ENCODE measurements at places on chromosomes 2 and 18.

DNA sequence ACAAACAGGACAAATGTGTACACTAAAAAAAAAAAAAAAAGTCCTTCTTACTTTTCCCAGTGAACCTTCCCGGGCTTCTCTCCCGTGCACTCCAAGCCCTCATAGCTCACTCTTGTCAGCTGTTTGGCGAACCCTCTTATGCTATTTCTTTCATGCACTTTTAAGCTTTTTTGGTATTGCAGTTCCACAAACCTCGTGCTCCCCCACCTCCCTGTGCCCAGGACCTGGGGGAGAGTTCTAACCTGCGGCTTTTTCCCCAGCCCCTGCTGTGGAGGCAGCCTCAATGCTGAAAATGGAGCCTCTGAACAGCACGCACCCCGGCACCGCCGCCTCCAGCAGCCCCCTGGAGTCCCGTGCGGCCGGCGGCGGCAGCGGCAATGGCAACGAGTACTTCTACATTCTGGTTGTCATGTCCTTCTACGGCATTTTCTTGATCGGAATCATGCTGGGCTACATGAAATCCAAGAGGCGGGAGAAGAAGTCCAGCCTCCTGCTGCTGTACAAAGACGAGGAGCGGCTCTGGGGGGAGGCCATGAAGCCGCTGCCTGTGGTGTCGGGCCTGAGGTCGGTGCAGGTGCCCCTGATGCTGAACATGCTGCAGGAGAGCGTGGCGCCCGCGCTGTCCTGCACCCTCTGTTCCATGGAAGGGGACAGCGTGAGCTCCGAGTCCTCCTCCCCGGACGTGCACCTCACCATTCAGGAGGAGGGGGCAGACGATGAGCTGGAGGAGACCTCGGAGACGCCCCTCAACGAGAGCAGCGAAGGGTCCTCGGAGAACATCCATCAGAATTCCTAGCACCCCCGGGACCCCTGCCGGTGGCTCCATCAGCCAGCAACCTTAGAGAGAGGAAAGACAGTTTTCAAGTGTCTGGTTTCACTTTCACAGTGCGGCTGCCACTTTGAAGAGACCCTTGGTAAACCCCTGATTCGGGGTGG is 826 bp downstream of the KCNE4 start:
- DNase-seq: no peak

GRCh38 chr2:239978411-239978810 is 46.7 kb downstream of the NDUFA10 start:
- DNase-seq: no peak

DNA sequence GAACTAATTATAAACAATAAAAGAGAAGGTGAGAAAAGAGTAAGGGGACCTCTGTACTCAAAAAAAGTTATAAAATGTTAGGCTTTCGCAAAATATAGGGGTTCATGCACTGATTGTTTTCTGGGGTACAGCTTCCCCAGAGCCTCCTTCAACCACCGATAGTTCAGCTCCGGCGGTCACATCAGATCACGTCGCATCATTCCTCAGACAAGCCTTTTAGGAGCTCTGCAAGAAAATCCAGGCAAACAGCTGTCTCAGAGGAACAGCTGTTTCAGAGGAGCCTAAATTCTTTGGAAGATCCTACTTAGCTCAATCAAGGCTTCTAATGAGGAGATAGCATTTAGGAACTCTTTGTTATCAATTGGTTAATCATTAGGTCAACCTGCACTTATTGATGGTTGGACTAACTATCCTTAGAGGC is 78.7 kb downstream of the MYCN start:
- no peak for DNase-seq

DNA sequence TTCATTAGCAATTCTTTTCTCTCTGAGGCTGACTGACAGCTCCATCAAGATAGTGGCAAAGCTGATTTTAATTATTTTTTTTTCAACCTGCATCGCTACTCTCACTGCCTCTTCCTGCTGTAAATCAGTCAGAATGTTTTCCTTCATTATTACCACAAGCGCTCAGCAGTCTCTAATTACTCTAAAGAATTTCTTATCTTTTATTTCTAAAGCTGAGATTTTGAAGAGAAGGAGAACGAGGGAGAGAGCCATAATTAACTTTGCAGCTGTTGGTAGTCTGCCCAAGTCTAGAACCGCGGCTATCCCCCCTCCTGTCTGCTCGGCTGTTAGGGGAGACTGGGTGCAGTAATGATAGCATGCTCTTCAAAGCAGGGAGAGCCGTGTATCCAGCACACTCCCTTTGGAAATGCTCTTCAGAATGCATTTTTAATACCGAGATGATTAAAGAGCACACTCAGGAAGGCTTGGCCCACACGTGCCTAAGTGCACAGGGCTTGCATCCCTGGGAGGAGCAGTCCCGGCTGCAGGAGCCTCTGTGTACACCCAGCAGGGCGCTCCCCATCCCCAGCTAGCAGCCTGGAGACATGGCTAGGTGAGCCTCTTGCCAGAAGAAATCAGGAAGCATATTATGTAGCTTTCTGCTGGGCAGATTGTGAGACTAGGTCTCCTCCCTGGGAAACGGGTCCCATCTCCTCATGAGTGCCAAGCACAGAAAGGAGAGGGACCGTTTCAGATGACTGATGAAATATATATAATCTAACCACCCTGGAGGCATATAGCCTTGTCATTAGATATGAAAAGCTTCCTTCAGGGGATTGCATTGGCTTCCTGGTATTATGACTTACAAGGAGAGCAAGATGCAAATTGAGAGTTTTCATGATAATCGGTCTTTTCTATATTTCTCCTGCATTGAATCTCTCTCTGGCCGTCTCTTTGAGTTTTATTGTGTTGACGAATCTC is 555.2 kb downstream of the CMPK2 start:
- DNase-seq: no peak

DNA sequence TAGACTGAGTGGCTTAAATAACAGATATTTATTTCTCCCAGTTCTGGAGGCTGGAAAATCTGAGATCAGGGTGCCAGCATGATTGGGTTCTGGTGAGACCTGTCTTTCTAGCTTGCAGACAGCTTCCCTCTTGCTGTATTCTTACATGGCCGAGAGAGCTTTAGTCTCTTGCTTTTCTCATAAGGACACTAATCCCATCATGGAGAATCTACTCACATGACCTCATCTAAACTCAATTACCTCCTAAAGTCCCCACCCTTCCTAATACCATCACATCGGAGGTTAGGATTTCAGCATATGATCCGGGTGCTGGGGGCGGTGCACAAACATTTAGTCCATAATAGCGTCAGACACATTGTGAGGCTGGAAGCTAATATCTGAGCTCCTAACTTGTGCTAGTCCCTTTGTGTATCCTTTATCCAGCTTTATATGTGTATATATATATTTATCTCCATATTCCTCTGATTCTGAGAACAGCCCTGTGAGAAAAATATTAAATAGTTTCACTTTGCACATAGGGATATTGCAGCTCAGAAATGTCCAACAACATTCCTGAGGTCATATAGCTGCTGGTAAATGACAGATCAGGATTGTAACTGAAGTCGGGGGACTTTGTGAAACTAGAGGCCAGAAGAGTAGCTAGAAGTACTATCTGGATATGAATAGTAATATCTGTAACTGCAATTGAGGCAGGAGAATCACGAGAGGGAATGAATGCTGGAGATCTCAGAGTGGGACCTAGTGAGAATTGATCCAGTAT is 28.9 kb downstream of the MARCHF4 start:
- DNase-seq: no peak

- no peak for DNase-seq
Measured at GRCh38 chr2:53445383-53446070, 322.1 kb upstream of the CHAC2 start.

- no peak for DNase-seq
Measured at GRCh38 chr2:39008665-39009064, 112.2 kb downstream of the SOS1 start.

GRCh38 chr2:3523551-3524041 is 4.3 kb upstream of the ADI1 start:
- no peak for DNase-seq

- DNase-seq: no peak
Measured at GRCh38 chr2:217248312-217248935, 388.6 kb upstream of the TNP1 start.

DNA sequence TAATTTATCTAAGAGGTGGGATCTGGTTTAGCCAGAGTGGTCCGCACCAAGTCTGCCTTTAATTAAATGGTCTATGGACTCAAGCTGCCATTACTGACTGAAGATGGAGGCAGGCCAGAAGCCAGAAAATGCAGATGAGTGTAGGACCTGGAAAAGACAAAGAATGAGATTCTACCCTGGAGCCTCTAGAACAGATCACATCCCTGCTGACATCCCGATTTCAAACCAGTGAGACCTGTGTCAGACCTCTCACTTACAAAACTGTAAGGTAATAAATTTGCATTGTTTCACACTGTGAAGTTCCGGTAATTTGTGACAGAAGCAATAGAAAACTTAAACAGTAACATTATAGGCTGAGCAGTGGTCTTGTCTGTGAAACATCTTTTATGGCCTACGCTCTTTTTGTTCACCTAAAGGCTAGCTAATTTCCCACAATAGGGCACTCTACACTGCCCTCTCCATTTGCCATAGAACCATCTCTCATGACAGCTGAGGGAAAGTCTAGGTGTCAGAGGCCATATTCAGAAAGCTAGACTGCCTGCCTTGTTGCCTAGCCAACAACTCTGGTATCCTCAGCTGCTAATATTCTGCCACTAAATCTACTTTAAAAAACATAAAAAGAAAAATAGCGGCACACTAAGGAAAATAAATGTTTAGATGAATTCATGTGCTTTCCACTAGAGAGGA is 1396.2 kb upstream of the PIK3C3 start:
- DNase-seq: no peak

DNA sequence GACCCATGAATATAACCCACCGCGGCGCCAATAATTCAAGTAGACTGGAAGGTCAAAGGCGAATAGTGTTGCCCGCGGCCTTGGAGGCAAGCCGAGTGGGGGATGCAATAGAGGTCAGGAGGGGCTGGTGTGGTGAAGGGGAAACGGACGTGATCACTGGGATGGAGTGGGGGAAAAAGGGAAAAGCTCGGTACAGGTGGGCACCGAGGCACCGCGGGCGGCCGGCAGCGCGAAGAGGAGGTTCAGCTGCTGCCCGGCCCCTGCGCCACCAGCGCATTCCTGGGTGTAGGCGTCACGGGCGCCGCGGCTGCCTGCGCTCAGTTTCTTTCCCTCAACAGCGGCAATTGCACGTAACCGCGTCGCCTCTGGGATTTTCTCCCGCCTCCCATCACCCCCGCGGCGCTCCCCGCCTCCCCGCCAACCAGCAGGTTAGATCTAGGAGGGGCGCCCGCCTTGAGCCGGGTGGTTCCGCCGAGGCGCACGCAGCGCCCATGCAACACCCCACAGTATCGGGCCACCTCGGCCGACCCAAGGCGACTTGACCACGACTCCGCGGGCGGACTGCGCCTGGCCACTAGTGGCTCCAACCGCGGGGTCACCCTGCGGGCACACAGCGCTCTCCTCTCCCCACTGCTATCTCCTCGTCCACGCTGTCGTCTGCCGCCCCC is 1.5 kb downstream of the RND3 start:
- DNase-seq: no peak
